Osteoblast (primary cell): ENCODE measurements at places on chromosomes 5 and 9. TPM values are rescaled to one million over a fixed set of nuclear protein-coding genes. Genes with fewer than 3 reads are reported as not detected.
A peak's percentile ranks its signal among the peaks of the same experiment; 100 is the strongest.

Gene SLC22A4
- total RNA-seq: 2.9 and 3.8 TPM in 2 replicates

Gene PNPLA7
- total RNA-seq: 1.8 and 2.7 TPM in 2 replicates

Gene LCN10
- total RNA-seq: not detected in 2 replicates

DNA sequence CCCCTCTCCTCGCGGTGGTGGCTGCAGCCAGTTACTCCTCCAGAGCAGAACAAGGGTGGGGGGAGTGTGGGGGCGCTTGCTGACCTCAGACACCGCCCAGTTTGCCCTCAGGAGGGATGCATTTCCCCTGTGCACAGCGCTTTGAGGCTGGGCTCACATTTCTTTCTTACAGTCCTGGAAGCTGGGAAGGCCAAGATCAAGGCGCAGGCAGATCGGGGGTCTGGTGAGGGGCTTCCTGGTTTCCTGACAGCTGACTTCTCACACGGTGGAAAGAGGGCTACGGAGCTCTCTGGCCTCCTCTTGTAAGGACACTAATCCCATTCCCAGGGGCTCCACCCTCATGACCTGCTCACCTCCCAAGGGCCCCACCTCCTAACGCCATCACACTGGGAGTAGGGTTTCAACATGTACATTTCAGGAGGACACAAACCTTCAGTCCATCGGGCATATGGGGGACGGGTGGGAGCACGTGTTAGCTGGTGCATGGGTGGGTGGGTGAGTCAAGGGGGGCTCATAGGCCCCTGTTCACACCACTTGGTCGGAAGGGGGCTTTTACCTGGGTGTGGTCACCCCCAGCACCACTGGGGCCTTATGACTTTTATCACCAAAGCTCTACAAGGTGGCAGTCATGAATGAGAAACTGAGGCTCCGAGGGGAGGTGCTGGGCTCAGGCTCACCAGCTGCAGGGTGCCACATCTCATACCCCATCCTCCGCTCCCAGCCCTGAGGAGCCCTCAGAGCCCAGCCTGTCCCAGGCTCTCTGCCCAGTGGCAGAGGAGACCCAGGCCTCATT lies 7.7 kb upstream of the SCGB3A1 start:
- peaks cover 3% of the 10 kb centered on the region for H3K27me3 ChIP-seq
- H3K27ac ChIP-seq: no peak overlapping the region
- H3K4me1 ChIP-seq: no peaks in the 10 kb centered on the region
- H3K4me3 ChIP-seq: no peak overlapping the region
- H3K36me3 ChIP-seq: no peaks in the 10 kb centered on the region

DNA sequence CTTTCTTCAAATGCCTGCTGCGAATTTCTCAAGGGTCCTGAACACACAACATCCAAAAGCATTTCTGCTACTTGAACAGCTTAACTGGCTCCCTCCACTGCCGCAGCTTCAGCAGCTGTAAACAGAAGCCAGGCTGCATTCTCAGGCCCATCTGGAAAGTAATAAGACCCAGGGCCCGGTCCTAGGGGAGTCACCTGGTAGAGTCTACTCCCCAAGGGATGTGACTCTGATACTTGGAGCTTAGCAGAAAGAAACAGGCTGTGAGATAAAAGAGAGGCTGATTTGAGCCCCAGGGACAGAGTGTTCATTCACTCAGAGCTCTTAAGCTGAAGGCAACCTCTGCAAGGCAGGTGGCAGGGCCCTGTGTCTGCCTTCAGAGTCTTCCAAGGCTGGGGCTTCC lies 356.8 kb downstream of the SPOCK1 start:
- peak overlapping the region; percentile 89 for H3K27ac ChIP-seq
- H3K36me3 ChIP-seq: peaks cover 8% of the 10 kb centered on the region
- no peak for DNase-seq
